RKO (cell line): ENCODE measurements at places on chromosomes 4 and X.

- DNase-seq = peak; percentile 69
These were observed 84.9 kb downstream of the SPCS3 start for GRCh38 chr4:176404621-176405020.

GRCh38 chrX:115968436-115969252, 201.9 kb upstream of the AGTR2 start:
- DNase-seq = peak; percentile 62

GRCh38 chr4:135114079-135114478, 912.5 kb upstream of the PABPC4L start:
- no peak for DNase-seq

- no peak for DNase-seq
These were observed 73.3 kb downstream of the PRPS1 start for GRCh38 chrX:107701493-107702121.

DNA sequence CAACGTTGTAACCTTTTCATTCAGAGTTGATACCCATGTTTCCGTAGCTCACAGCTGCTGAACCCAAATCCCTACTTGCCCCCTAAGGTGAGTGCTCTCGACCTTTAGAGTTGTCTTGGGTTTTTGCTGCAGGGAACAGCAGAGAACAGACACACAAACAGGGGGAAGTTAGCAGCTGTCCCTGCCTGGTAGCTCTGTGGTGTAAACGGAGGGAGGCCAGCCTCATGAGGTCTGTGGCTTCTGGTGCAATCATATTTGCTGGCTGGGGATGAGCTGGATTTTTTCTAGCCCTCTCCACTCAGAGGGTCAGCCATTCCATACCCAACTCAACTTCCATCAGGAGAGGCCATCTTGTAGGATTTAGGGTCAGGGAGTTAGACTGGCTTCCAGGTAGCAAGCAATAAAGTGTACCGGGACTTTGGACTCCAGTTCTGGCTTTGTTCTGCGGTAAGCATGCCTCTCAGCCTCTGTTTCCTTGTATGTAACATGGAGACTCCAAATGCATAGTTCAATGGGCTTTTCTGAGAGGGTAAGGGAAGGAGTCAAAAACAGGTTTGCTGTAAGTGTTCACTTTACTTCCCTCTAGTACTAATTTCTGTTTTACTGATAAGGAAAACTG, 218.9 kb downstream of the MID1IP1 start:
- DNase-seq = no peak

GRCh38 chr4:41207291-41207831, 7.0 kb downstream of the APBB2 start:
- DNase-seq = no peak

DNA sequence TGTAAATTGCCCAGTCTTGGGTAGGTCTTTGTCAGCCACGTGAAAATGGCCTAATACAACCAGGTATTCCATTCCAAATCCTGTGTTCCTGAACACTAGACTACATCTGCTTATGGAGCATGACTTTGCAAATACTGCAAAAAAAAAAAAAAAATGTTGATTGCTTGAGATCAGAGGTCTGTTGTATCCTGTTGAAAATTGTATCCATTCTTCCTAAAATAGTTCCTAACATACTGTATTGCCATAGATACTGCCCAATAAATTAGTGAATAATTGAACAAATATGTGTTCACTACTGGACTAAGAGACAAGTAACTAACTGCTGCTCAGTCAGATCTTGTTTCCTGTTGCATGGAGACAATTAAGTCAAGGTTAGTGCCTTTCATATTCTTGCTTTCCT, 164.3 kb upstream of the PABPC4L start:
- DNase-seq = peak; percentile 6

DNA sequence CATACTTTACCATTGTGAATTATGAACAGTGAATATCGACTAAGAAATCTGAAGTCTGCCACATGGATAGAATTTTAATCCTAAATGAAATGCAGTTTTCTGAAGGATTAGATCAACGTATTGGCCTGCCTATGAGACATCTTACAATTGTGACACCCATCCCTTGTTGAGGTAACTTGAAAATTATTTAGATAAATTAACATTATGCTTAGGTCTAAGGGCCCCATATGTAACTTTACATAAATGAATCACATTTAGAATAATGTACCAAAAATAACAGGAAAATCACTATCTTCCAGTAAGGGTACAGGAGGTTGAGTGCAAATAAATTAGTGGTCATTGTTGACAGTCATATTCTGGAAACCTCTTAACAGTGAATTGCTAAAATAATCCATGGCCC, 13.5 kb downstream of the XAGE5 start:
- DNase-seq = no peak

- DNase-seq = no peak
These were observed 260.1 kb downstream of the EVC2 start for GRCh38 chr4:5448221-5448620.

DNA sequence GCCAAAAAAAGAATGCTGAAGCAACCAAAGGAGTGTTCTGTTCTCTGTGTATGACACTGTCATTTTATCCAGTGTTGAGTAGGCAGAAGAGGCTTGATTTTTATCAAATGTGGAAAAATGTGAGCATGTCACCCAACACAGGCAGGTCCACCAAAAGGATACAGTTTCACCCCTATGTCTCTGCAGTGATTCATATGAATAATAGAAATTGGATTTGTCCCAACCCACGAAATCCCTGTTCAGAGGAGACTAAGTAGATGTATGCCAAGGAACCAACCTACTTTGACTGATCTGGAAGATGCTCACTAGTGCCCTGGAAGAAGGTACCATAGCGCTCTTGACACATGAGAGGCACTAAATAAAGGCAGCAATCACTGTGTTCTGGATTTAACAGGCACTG, 72.5 kb downstream of the FGF13 start:
- DNase-seq = no peak

GRCh38 chr4:83219344-83220331, 65.0 kb downstream of the COQ2 start:
- no peak for DNase-seq

DNA sequence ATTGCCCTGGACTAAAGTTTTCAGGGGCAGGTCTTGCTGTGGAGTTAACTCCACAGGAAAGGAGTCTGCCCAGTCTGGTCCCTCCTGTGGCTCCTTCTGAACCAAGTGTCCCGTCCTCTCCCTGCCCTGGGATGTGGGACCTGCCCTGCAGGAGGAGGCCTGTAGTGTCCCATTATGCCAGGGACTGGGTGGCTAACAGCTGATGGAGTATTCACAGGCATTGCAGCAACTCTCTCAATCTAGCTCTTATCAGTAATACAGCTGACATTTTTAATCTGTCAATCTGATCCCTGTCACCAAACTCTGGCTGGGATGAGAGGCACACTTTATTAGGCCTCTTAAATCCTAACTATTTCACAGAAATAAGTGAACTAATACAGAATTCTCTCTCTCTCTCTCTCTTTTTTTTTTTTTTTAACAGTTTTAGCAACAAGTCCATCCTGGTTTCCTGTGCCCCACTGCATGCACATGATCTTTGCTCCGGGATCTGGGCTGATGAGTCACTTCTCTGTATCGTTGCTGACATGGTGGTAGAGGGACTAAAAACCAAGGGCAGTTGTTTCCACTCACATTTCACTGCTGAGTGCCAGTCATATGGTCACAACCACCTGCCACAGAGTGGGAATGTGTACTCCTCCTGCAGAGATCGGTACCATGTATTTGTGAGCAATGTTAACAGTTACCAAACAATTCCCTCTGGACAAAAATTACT, 39.1 kb downstream of the HAND2 start:
- DNase-seq = peak; percentile 54

GRCh38 chr4:3321295-3321889, 28.6 kb downstream of the RGS12 start:
- DNase-seq = no peak

GRCh38 chr4:49018718-49019295, 32.7 kb downstream of the CWH43 start:
- no peak for DNase-seq

GRCh38 chr4:169116270-169116901, 106.3 kb upstream of the CBR4 start:
- DNase-seq = no peak

- DNase-seq = no peak
These were observed 451 bp downstream of the SOD3 start for GRCh38 chr4:24795666-24796381.

DNA sequence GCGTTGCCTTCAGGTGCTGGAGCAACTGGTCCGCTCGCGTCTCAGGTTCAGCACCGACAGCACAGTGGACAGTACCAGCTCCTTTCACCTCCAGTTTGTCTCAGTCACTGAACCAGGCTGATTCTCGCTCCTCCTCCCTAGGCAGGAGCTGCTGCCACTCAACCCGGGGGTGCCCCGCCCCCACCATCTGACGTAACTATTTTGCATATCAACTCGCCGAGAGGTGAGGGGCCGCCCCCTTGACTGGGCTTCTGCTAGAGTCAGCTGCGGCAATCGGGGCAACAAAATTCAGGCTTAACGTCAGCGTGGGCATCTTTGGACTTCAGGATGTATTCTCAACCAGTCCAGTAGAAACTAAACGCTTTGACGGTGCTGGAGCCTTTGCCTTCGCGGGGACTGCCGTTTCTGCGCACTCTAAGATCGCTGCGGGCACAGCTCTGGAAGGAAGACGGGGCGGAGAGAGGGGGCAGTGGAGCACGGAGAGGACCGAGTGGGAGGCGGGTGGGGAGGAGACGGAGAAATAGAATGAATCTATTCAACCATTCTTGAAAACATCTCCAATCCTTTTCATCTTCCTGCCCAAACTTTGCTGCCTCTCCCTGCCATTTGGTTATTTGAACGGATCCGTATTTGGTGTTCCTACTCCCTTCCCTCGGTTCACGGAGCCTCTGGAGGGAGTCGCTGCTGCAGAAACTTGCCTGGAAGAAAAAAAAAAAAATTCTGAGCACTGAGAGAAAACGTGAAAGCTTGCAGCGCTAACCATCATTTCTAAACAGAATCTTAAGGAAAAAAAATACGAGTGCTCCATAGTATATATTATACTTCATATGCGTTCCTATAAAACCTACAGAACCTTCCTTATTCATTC, at the start of gene FSTL5:
TSS of gene FSTL5 (minus strand) at position 109 of the 868 bp plus-strand sequence. CDS start 52,604 bp downstream, outside the sequence.
- peak; percentile 11 for DNase-seq

DNA sequence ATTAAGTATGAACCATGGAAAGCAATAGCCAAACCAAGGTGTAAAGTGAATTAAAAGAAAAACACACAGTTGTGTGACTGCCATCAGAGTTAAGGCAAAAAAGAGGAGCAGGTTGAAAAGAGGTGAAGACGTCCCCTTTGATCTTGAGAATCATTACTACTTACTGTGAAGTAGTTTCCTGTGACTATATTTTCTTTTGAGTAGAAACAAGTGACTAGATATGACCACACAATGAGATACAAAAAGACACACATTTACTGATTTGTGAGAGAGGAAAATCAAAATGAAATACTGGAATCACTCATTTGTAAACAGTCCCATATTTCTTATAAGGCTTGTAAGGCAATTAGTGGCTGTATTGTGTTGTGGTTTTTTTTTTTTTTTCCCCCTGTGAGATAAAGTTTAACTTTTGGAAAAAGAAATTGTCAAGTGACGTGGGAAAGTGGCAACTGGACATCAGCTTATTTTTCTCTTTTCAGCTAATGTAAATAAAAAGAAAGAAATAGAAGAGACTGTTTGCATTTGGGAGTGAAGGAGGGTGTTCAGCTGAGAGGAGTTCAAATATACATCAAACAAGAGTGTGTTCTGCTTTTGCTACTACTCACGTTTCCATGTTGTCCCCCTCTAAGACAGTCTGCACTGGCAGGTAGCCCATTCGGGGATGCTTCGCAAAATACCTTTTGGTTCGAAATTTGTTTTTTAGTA, 106.4 kb upstream of the FTHL17 start:
- DNase-seq = no peak

DNA sequence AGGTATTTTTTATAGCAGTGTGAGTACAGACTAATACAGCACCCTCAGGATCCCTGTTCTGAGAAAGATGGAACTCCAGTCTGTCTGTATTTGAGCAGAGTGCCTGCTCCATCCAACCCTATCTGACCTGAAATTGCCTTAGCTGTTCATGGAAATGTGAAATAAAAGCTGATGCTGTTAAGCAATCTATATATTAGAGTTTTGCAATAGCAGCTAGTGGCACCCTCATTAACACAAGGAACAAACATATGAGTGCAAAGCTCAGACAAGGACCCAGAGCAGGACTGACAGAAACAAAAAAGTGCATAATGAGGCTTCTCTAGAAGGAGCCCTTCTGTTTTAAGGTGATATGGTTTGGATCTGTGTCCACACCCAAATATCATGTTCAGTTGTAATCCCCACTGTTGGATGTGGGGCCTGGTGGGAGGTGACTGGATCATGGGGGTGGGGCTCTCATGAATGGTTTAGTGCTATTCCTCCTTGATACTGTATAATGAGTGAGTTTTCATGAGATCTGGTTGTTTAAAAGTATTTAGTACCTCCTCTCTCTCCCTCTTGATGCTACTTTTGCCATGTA, 272.9 kb upstream of the KLF3 start:
- DNase-seq = no peak

DNA sequence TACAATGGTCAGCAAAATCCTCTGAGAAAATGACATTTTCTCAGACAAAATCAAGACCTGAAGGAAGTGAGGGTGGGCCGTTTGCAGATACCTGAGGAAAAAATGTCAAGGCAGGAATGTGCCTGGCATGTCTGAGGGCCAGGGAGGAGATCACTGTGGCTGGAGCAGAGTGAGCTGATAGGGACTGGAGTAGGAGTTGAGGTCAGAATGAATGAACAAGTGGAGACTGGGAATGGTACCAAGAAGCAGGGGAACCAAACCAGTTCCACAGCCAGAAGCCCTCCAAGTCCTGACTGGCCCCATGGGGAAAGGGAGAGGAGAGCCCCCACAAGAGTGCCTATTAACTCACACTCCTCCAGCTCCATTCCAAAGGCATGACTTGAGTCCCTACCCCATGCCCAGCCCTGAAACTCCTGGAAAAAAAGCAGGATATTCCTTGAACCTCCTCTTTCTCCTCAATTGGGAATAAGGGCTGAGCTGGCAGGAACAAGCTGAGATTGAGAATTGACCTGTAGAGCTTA, 41.5 kb downstream of the STEEP1 start:
- DNase-seq = no peak

GRCh38 chr4:16858275-16858752, 40.1 kb downstream of the LDB2 start:
- no peak for DNase-seq

- DNase-seq = no peak
These were observed 213.2 kb downstream of the RASL11B start for GRCh38 chr4:53075162-53075785.

DNA sequence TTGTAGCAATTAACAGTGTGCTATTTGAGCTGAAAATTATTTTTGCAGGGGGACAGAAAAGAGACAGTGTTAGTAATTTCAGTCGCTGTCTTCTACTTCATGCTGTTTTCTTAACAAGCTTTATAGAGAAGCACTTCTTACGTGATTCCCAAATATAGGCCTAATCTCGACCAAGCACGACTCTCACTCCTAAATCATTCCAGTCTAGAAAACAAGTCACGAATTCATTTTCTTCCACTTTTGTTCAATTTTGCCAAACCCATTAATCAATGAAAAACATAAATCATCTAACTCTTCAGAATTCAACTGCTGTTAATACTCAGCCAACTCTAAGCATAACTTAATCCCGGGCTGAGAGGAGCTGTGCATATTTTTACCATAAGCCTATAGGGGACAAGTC, 21.0 kb upstream of the FHL1 start:
- DNase-seq = no peak

- DNase-seq = no peak
These were observed 29.1 kb downstream of the FHL1 start for GRCh38 chrX:136176399-136176825.
